ENCODE measurements at places on chromosomes 7 and 10.

- no peak for DNase-seq
Observed at GRCh38 chr7:43535031-43535451, 47.9 kb upstream of the STK17A start.

DNA sequence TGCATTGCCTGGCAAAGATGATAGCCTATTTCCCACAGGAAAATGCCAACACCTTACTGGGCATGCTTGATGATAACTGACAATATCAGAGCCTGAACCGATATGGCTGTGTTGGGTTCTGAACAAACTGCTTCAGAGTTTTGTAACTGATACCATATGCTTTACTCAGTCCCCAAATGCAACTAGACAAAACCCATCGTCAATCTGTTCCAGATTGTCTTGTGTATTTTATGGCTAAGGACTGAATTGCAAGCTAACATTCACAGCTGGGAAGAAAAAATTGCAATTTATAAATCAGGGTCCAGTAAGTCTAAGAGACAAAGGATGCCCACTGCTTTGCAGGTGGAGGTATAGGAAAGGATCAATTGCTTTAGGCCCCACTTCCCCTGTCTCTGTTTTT, 116.8 kb upstream of the WNT16 start:
- DNase-seq, result no peak

DNA sequence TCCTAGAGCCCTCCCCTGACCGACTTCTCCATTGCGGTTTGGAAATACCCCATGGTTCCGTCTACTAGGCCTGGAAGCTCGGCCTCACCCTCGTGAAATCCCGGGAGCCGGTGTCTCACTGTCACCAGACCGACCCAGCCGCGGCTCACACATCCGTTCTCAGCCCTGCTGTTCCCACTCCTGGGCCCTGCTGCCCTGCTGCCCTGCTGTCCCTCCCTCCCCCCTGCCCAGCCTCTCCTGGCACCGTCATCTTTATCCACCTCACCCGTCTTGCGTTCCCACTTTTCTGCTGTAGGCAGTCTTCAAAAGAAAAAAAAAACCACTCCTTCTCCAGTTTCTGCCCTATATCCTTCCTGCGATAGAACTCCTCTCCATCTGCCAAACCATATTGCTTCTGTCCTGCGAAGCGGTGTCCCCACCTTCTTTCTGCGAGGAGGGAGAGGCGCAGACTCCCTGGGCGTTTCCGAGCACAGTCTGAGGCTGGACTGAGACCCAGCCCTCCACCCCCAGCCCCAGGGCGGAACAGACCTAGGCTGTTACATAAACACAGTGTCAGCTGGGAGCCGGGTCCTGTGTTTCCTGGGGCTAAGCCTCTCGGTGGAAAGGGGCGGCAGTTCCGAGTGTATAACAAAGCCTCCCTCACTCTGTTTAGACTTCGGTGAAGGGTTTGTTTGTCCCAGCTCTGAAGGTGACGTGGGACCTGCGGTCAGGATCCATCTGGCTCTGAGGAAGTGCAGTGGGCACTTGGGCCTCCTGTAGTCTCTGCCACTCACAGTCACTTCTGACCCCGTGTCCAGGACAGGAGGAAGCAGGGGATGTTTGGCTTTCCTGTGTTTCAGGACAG, 2.8 kb downstream of the AGAP3 start:
- no peak for DNase-seq

- DNase-seq, result no peak
Observed at GRCh38 chr7:123522066-123522465, 12.3 kb downstream of the IQUB start.

- no peak for DNase-seq
Observed at GRCh38 chr7:30329716-30330115, 45.3 kb downstream of the ZNRF2 start.

DNA sequence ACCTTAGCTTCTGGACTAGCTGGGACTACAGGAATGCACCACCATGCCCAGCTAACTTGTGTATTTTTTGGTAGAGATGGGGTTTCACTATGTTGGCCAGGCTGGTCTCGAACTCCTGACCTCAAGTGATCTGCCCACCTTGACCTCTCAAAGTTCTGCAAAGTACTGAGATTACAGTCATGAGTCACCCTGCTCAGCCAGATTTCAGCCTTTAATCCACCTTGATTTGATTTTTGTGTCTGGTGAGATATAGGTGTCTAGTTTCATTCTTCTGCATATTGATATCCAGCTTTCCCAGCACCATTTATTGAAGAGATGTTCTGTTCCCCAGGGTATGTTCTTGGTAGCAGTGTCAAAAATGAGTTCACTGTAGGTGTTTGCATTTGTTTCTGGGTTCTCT, 20.1 kb upstream of the CYP3A7 start:
- no peak for DNase-seq

DNA sequence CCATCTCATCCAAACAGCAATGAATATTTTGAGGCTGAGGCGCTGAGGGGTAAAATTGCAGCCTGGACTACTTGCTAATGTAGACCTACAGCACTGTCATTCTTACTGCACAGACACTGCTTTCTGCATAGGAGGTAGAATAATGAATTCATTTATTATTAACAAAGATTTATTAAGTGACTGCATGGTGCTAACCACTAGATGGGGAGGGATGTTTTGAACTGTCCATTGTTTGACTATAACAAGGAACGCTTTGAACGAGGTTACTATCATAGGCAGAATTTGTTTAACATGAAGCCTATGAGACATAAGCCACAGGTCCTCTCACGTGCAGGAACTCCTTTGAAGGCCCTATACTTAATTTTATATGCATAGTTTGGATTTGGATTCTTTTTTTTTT, 143.8 kb downstream of the CFTR start:
- no peak for DNase-seq

DNA sequence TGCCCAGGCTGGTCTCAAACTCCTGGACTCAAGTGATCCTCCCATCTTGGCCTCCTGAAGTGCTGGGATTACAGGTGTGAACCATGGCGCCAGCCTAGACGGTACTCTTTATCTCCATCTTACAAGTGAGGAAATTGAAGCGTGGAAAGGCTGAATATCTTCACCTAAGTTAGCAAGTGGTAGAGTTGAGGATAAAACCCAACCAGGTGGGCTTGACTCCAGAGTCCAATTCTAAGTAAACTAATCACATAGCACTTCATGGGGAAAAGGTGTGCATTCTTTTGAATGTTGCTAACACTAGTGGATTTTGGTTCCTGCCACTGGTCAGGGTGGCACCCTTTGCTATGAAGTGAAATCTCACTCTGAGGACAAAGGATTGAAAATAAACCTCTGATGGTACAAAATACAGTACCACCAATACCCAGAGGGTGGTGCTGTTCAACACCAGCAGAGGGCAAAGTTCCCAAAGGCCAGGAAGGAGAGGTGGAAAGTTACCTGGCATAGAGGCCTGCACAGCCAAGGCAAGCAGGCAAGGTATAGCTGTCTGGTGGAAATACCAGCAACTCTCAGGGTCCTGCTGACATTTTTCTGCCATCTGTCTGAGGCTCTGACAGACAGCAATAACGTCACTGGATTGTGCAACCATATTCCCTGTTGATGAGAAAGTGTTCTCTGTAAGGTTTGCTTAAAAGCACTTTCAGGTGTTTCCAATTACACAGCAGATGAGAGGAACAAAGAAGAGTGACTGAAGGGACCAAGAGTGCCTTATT, 17.6 kb downstream of the ZDHHC16 start:
- DNase-seq, result peak; percentile 4

DNA sequence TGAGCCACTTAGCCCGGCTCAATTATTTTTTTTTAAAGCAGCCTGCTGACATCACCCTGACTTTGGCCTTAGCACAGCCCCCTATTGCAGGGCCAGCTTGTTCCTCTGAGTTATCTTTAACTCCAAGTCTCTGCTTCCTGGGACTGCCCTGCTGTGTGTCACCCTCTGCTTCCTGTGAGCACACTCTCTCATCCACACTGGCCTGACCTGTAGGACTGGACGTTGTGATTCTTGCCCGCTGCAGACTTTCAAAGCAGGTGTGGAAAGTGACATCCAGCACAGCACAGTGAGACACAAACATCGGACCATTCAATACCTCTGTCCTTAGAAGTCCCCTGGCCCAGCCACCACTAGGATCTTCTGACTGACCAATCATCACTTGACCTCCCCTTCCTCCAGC, 26.4 kb upstream of the HSPA12A start:
- DNase-seq, result no peak

DNA sequence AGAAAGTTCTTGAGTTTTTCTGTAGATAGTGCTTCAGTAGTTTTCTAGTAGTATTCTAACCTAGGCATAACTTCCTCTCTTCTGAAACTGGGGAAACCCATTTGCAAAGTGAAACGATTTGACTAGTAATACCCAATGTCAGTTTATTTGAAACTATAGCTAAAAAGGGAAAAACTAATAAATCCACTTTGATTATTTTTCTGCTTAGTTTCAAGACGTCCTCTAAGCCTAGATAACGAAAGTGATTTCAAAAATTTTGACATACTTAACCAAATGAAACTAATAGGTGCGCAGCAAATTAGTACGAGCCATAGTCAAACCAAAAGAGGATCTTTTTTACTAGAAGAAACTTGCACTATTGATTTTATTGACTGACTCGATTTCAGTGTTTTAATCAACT, 9.8 kb upstream of the SP8 start:
- no peak for DNase-seq

GRCh38 chr7:100061518-100062193, 12.1 kb downstream of the ZSCAN21 start:
- no peak for DNase-seq

Data from NCI-H1092 (cell line).